ENCODE measurements at places on chromosomes 12 and 14.

- no peak for DNase-seq
Measured at GRCh38 chr12:54983536-54984101, 943 bp downstream of the TESPA1 start.

DNA sequence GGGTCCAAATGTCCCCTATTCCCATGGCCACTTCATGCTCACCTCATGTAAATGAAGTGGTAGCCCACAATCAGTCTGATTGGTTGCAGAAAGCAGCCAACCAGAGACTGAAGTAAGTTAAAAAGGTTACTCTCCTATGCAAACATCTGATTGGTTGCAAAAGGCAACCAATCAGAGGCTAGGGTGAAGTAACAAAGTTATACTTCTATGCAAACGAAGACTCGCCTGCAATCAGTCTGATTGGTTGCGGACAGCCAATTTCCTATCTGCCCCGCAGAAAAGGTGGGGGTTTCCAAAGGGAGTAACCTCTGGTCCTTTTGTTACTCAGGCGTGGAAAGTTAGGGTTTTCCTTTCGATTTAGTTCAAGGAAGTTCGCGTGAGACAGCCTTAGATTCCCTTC lies 208.1 kb upstream of the NEDD1 start:
- DNase-seq = no peak

- no peak for DNase-seq
Measured at GRCh38 chr12:51970904-51971646, 19.6 kb downstream of the ACVR1B start.

- peak; percentile 78 for DNase-seq
Measured at GRCh38 chr14:67934087-67934486, 114.5 kb downstream of the RAD51B start.

GRCh38 chr14:101126731-101127130 lies 223.2 kb upstream of the RTL1 start:
- DNase-seq = no peak

DNA sequence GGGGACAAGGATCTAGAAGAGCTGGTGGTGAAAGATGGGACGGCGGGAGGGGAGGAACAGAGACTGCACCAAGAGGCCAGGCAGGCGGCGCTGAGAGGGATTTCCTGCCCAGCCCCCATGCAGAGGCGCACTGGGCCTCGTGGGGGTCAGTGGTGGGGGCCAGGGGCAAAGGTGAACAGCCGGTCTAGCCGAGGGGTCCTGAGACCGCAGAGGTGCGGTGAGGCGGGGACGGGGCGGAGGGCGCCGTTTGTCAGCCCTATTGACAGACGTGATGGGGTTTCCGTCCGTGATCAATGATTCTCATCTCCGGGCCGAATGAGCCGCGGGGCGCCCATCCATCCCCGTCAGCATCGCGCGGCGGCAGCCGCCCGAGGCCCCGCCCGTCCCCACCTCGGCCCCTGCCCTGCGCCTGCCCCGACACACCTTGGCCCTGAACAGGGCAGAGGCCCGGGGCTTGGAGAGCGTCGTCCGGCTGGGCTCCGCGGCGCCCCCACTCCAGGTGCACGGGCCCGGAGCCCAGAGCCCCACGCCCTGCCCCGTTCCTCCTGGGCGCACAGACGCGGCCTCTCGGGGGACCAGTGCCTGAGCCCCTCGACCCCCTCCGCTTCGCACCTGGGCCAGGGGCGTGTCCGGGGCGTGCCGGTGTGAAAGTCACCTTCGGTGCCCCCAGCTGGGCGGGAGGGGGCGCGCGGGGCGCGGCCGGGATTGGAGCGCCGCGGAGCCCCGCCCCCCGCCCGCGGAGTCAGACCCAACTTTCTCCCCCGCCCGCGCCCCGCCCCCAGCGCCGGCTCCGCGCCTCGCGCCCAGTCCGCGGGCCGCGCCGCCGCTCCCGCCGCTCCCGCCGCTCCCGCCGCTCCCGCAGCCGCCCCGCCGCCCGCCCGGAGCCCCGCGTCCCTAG lies at the start of gene NXPH4:
Gene NXPH4 (plus strand): TSS at position 781 of the 898 bp plus-strand sequence. CDS start 176 bp downstream, outside the sequence.
- no peak for DNase-seq

DNA sequence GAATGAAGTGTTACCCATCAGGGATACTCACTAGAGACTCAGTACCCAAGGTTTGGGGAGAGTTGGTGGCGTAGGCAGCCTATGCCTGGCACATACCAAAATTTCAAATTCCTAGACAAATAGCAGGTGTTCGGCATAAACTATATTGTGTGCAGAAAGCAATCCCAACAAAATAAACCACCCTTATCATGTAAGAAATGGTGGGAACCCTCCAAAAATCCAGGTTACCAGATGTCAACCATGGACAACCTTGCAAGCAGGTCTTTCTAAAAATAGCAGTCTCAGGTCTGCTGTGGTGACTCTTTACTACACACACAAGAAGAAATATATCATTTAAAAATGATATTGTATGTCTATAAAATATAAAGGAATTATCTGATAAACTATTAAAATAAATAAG lies 17.7 kb upstream of the PTGER2 start:
- no peak for DNase-seq

DNA sequence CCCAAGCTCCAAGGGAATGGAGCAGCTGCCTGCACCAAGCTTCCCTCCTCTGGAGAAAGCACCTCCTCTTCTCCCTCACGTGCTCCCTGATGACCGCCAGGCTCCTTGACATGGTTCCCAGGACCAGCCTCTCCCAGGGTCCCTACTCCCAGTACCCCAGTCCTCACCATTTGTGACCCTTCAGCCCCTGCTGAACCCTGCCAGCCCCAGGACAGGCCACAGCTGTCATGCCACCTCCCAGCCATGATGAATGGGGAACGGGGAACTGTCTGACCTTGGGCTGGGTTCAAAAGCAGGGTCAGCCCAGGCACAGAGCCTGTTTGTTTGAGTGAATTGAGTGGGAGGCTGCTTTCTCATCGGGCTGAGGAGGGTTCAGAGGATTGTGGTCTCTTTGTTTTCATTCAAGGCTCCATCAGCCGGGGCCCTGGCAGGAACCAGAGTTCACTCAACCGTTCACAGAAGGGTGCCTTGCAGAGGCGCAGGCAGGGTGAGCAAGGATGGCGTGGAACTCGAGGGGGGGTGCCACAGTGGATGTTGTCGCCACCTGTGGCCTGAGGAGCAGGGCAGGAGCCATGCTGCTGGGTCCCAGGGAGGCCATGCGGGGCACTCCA lies 344.5 kb upstream of the SFSWAP start:
- no peak for DNase-seq

GRCh38 chr14:23633160-23633701 lies 2.9 kb upstream of the DHRS2 start:
- DNase-seq = no peak

DNA sequence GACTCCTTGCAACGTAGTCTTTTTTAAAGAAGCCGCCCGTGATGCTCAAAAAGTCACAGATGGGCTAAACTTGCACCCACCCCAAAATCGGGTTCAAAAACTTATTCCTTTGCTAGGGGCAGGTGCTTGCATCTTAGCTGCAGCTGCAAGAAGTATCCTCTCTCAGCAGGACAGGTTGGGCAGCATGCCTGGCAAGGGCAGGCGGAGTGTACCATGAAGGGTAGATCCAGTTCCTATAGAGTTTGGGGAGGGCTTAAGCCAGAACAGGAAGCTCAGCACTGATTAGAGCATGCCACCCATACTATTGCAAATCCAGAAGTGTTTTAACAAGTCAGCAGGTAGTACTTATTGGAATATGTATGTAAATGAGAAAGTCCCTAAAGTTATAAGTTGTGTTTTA lies 48.7 kb downstream of the CPM start:
- DNase-seq = no peak

DNA sequence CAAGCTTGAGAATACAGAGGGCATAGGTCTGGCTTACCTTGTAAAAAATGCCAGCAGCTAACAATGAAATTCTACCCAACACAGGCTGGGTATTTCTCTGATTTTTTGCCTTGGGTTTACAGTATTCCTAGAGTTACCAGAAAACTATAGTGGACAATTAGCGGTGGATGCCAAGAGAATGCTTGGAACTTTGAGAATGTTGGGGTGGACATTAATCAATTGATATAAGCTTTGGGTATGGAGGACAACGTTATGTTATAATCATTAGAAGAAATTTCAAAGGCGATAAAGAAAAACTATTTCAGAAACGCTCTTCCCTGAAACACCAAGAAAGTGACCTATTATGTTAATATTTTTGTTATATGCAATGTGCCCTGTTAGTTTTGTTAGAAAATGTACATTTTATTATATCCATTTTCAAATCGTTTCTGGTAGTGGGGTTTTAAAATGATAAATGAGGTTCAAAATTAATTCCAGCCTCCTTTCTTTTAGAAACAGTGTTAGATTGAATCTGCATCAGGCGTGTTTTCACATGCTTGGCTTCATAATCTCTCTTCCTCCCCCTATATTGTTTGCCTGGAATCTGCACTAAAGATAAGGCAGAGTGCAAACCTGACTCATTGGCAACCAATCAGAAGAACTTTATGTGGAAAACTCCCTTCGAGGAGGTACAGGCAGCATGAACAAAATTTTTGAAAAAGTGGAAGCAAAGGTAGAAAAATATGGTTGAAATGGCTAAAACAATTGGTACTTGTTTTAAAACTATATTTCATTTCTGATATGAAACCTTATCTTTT lies 1.4 kb upstream of the PTPRQ start:
- DNase-seq = no peak

- no peak for DNase-seq
Measured at GRCh38 chr12:127005406-127005805, 1261.6 kb upstream of the TMEM132C start.

DNA sequence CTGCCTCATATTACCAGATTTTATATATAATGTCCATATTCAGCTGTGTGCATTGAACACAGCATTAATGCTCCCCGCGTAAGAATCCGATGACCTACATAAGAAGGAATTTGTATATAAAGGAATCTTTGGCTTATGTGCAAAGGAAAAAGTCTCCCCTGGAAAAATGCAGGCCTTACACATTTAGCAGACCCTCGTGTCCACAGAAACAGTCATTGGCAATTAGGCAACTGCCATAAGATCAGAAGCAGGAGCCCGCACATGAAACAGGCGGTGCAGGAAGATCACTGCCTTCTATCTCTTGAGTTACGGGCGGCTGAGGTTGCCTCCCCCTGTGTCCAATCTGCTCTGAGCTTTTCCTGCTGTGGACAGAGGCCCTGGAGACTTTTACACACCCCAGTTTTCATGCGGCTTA lies 63.2 kb upstream of the RFX4 start:
- no peak for DNase-seq

DNA sequence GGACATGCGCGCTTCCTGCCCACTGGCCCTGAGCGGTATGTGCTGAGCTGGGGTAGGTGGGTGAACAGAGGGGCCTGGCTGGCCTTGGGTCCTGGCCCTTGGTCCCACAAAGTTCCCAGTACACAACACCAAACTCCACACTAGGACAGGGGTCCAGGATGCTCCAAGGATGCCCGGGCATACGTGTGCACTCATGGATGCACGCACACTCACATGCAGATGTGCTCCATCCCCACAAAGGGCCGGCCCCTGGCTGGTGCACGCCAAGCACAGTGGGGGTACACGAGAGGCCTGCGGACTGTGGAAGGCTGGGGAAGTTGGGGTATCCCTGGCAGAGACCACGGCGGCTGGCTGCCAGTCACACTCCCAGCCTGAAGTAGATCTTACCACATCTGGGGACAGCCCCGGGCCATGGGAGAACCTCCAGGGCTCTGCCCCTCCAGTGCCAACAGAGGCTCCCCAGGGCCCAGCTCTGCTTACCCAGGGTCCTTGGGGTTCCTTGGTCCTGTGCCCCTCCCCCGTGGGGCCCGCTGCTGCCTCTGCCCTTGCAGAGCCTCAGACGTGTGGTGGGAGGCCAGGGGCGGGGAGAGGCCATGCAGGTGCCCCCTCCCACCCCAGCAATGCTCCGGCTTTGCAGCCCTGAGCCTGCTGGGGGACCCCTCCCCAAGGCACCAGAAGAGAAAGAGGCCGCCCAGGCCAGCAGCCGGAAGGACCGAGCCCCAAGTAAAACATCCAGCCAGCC lies 24.0 kb upstream of the NUDT14 start:
- no peak for DNase-seq

- DNase-seq = peak; percentile 34
Measured at GRCh38 chr12:80269803-80270552, 170.6 kb downstream of the OTOGL start.
